ENCODE measurements at places on chromosomes 4 and X. TPM values are rescaled to one million over a fixed set of nuclear protein-coding genes. Genes with fewer than 3 reads are reported as not detected.

DNA sequence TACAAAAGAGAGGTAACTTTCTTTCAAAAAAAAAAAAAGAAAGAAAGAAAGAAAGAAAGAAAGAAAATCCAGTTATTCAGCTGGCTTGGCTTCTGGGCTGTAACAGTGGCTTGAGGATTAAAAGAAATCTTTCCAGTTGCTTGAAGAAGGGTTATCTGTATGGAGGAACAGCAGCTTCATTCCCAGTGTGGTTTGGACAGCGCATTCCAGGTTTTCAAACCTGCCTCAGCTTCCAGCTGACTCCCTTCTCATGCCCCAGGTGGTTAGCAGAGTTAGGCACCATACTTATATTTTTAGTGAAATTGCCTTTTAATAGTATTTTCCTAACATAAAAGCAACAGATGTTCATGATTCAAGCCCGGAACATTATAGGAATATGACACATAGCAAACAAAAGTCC lies 48.6 kb downstream of the TMEM164 start:
- no peak overlapping the region for H3K4me3 ChIP-seq
- H3K36me3 ChIP-seq, result peaks cover 29% of the 10 kb centered on the region
- DNase-seq, result no peak
- no peaks in the 10 kb centered on the region for H3K27me3 ChIP-seq
- H3K4me1 ChIP-seq, result peaks cover 11% of the 10 kb centered on the region

- no peaks in the 10 kb centered on the region for H3K4me1 ChIP-seq
- no peak for DNase-seq
- H3K27ac ChIP-seq, result no peak overlapping the region
- no peak overlapping the region for H3K4me3 ChIP-seq
Observed at GRCh38 chr4:168124008-168124641, 31.8 kb downstream of the ANXA10 start.

- no peaks in the 10 kb centered on the region for H3K4me1 ChIP-seq
- DNase-seq, result no peak
- peaks cover 71% of the 10 kb centered on the region for H3K36me3 ChIP-seq
- no peak overlapping the region for H3K4me3 ChIP-seq
- no peak overlapping the region for H3K27ac ChIP-seq
Observed at GRCh38 chr4:39502019-39502663, 25.1 kb downstream of the UGDH start.

- H3K4me1 ChIP-seq, result no peaks in the 10 kb centered on the region
- DNase-seq, result no peak
- H3K36me3 ChIP-seq, result no peaks in the 10 kb centered on the region
- no peak overlapping the region for H3K4me3 ChIP-seq
- H3K27me3 ChIP-seq, result peaks cover 4% of the 10 kb centered on the region
- no peak overlapping the region for H3K27ac ChIP-seq
Observed at GRCh38 chr4:55214172-55214571, 88.8 kb upstream of the KDR start.

DNA sequence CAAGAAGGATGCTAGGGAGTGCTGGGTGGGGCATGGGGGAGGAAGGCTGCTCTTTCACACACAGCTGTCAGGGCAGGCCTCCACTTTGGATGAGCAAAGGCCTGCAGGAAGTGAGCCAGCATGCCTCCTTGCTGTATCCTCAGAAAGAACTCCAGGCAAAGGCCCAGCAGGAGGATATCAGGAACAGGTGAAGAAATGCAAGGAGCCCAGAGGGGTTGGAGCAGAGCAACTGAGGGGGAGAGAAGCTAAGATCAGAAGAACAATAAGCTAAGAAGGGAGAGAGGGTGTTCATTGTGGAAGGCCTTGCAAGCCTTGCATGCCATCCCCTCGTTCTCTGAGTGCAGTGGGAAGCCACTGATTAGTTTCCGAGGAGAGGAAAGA lies 115.1 kb downstream of the CAMK2D start:
- peak overlapping the region; percentile 37 for H3K27ac ChIP-seq
- H3K27me3 ChIP-seq, result no peaks in the 10 kb centered on the region
- H3K36me3 ChIP-seq, result peaks cover 34% of the 10 kb centered on the region
- H3K4me3 ChIP-seq, result no peak overlapping the region

GRCh38 chr4:55528491-55528890 lies 18.2 kb downstream of the CLOCK start:
- H3K27ac ChIP-seq, result no peak overlapping the region
- no peak for DNase-seq
- no peaks in the 10 kb centered on the region for H3K27me3 ChIP-seq
- peaks cover 4% of the 10 kb centered on the region for H3K4me1 ChIP-seq

GRCh38 chr4:177596035-177596434 lies 153.8 kb upstream of the AGA start:
- H3K27ac ChIP-seq, result no peak overlapping the region
- H3K4me3 ChIP-seq, result no peak overlapping the region
- no peaks in the 10 kb centered on the region for H3K4me1 ChIP-seq
- H3K27me3 ChIP-seq, result no peaks in the 10 kb centered on the region
- no peak for DNase-seq

DNA sequence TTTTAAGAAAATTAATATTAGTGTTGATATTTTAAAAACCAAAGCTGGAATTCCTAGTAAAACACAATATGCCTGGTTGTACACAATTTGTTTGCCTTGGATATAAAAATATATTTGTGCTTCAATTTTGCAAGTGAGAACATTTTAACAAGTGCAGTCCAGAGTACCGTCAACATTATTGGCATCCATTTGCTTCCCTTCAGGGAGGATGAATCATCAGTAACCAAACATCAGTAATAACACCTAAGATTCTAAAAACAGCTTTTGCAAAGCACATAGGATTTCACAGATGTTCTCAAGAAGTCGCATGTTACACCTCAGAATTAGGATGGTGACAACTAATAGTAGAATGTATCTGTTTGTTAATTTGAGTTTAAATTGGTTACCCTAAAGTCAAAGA lies 262.6 kb upstream of the BMP3 start:
- no peaks in the 10 kb centered on the region for H3K27me3 ChIP-seq
- no peak overlapping the region for H3K4me3 ChIP-seq
- no peak overlapping the region for H3K27ac ChIP-seq
- H3K4me1 ChIP-seq, result no peaks in the 10 kb centered on the region
- H3K36me3 ChIP-seq, result no peaks in the 10 kb centered on the region

DNA sequence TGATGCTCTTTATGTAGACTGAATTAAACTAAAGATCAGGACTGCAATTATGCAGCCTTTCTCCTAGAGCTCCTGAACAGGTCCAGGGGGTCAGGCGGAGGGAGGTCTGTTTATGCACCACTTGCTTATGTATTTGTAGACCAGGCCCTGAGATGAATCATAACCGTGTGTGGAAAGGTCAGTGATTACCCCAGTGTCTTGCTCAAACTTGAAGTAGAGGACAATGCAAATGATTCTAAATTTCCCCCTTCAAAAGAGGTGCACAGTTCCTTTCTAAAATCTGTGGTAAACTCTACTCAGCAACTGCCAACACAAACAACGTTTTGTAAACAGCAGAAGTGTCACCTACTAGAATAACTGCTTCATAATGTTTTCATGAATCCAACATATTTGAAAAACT lies 13.0 kb upstream of the TBC1D9 start:
- H3K27me3 ChIP-seq, result no peaks in the 10 kb centered on the region
- H3K27ac ChIP-seq, result peak overlapping the region; percentile 60
- peaks cover 23% of the 10 kb centered on the region for H3K4me1 ChIP-seq
- DNase-seq, result no peak
- H3K36me3 ChIP-seq, result peaks cover 2% of the 10 kb centered on the region

DNA sequence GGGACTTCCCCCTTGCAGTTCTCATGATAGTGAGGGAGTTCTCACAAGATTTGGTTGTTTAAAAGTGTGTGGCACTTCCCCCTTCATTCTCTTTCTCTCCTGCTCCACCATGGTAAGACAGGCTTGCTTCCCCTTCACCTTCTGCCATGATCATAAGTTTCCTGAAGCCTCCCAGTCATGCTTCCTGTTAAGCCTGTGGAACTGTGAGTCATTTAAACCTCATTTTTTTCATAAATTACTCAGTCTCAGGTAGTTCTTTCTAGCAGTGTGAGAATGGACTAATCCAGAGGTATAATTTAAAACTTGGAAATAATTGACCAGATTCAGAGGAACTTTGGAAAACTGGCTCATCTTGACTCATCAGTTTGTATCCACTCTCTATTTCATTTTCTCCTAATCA lies 129.0 kb downstream of the TMEM47 start:
- no peak for DNase-seq
- H3K36me3 ChIP-seq, result no peaks in the 10 kb centered on the region
- no peaks in the 10 kb centered on the region for H3K27me3 ChIP-seq
- no peaks in the 10 kb centered on the region for H3K4me1 ChIP-seq
- no peak overlapping the region for H3K4me3 ChIP-seq

- H3K4me1 ChIP-seq, result no peaks in the 10 kb centered on the region
- DNase-seq, result no peak
- H3K27me3 ChIP-seq, result no peaks in the 10 kb centered on the region
- no peak overlapping the region for H3K27ac ChIP-seq
- H3K4me3 ChIP-seq, result no peak overlapping the region
Observed at GRCh38 chr4:95409127-95409526, 139.6 kb downstream of the UNC5C start.

The ATP6AP1 gene
- 36.6 TPM for total RNA-seq

The ERAS gene
- not detected for total RNA-seq

The RNF128 gene
- total RNA-seq, result not detected

The ZNF711 gene
- 3.5 TPM for total RNA-seq

The C4orf50 gene
- total RNA-seq, result 0.02 TPM

The MAGEB17 gene
- not detected for total RNA-seq

The CETN2 gene
- total RNA-seq, result 13.3 TPM

The TLL1 gene
- total RNA-seq, result not detected

All from activated B cell treated with CpG ODN at 0.5 μM for 24 hours (primary cell).